Activated CD4-positive, CD25-positive, alpha-beta regulatory T cell treated with anti-CD3 and anti-CD28 coated beads, Interleukin-2, amount 50 U/mL, for 16 hours (primary cell): ENCODE measurements at places on chromosomes 13 and 19.

- DNase-seq = no peak
Measured at GRCh38 chr19:16027528-16027927, 48.8 kb upstream of the TPM4 start.

DNA sequence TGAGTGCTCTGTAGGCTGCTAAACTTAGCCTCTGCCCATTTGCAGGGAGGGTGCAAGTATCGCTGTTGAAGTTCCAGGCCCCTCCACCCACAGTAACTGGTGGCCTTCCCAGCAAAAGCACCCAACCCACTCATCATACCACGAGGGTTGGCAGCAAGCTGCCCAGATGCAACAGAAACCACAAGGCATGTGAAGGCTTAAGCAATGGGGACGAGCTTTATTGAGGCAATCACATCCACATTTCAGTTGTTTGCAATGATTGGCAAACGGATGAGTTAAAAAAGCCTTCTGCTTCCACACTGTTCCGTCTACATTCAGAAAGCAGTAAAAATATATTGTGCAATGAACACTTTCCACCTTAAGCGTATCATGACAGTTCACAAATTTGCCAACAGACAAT is 10.3 kb downstream of the GJB6 start:
- no peak for DNase-seq

- no peak for DNase-seq
Measured at GRCh38 chr19:18437491-18438330, at the start of gene ISYNA1. TSS of gene ISYNA1 (minus strand) at chr19:18438133. CDS start at chr19:18437979, 154 bp downstream.

DNA sequence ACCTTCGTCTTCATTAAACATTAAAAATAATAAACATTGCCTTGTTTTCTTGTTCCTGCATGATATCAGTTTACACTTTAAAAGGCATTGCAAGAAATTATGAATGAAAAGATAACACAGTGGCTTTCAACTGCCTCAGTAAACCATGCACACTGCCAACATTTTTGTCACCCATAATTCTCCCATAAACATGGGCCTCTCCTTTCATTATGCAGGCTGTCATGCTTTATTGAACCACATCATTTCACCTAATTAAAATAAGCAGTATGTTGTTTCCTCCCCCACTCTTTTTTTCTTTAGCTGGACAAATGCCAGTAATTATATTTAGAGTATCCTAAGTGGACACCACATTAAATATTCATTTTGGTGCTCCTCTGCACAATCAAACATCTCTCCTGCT is 1566.5 kb upstream of the SLC10A2 start:
- DNase-seq = no peak

DNA sequence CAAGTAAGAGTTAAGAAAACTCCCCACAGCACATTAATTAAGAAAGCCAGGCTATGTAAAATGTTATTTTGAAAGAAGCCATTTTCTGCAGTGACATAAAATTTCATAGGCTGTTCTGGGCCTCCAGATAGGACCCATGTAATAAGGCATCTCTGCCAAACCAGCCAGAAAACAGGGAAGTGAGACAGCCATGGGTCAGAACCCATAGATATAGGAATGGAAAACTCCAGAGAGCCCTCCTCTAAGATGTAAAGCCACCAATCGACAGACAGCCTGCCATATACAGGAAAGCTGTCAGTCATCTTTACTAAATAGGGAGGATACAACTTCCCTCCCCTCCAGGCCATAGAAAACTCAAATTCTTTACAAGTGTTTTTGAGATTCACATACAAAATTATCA is 493.3 kb downstream of the COG6 start:
- DNase-seq = no peak
